ENCODE measurements at places on chromosomes 1 and 21.

DNA sequence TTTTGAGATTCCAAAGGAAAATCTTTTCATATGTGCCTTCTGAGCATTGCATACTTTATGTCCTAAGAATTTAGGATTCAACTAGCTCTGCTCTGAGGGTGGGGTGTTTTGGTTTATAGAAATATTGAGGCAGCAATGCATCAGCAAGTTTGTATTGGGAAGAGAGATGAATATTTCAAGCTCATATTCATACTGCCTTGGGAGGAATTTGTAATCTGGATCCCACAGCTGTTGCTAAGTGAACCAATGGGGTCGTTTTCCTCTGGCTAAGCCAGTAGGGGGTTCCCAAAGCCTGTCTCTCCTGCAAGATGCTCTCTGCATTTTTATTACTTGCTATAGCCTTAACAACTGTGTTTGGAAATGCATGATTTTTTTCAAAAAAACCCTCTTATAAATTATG is 130.6 kb downstream of the SNX7 start:
- no peak for DNase-seq

DNA sequence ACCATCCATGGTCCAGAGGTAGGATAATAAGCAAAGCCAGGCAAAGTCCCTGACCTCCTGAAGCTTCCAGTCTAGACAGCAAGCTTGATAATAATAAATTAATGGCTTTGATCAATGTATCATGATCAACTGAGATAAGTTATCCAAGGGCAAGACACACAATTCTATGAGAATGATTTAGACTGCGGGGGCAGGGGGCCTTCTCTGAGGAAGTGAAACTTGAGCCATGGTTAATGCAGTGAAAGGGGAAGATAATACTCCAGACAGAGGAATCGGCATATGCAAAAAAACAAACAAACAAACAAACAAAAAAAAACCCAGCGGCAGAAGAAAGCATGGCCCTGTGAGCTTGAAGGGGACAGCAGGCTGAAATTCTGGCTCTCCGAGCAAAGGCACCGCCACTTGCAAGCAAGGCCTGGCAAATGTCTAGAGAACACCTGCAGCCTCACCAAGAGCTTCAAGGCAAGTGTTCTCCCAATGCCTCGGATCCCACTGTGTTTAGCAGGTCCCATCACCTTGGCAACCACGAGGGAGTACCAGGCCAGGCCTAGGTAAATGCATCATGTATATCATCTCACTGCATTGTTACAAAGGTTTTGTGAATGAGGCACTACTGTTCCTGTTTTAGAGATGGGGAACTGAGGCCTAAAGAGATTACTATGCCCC is 24.9 kb downstream of the CSMD2 start:
- DNase-seq: no peak

GRCh38 chr1:194512345-194512744 is 1325.9 kb upstream of the B3GALT2 start:
- no peak for DNase-seq

- DNase-seq: no peak
These were observed 3.9 kb downstream of the RPS6KC1 start for GRCh38 chr1:213054733-213055591.

DNA sequence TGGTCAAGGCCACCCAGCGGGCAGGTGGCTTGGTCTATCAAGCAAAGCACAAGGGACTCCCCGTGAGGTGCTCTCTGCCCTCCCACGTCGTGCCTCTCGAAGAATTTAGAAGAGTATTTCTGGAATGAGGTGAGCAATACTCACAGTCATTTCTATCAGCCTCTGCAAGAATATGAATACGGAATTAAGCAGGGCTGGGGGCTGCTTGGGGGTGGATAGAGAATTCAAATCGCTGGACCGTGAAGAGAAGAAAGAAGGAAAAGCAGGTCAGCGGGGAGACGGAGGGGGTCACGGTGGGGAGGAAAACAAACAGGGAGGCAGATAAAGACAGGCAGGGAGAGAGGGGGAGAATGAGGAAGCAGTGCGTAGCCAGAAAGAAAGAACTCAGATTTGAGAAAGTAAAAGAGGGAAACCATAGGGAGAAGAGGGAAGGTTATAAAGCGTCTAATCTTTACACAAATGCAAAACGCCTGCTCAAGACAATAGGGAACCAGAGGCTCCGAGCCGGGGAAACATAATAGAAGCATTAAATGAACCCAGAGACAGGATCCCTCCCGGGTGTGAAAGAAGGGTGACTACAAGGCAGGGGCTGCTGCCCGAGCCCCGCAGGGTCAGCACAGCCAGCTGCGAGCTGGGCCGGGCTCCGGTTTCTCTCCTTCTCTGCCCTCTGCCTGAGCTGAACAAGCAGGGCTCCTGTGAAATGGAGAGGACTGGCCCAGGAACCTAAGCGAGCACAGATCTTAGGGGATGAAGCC is 2.1 kb upstream of the EDN2 start:
- DNase-seq: no peak

DNA sequence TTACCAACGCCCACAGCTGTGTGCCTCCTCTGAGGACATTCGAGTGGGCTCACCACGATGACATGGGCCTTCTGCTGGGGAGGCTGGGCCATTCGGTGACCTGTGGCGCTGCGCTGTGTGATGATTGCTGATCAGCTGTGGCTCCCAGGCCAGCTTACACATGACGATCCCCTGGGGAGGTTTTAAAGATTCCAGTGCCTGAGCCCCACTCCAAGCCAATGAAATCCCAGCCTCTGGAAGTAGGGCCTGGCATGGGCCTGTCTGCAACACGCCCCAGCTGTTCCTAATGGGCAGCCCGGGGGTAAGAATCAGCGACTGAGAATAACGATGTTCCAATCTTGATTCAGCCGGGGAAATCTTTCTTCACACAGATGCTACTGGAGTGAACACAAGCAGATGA is 153.7 kb downstream of the KCNJ6 start:
- DNase-seq: no peak

DNA sequence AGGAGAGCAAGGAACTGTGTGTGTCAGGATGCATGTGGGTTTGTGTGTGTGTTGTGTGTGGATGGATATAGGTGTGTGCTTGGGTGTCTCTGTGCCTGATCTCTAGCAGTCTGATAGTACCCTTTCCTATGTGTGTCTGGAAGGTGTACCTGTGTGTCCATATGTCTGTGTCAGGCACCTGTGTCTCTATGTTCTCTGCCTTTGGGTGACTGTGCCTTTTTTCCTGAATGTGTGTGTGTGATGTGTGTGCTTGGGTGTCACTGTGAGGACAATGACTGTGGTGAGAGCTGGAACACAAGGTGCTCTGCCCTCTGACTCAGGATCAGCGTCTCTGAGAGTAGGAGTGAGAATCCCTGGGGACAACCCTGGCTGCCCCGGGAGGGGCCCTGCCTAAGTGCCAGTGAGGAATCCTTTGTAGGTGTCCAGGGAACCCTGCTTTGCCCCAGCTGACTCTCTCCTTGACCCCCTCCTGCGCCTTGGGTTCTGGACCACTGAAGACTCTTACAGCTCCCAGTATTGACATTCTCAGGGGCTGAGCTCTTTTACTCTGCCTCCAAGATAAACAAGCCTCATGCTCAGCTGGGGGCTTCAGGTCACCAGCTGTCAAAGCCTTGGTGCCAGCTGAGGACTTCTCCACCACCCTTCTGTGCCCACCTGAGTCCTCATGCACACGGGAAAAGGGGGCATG is 735 bp upstream of the EFNA3 start:
- no peak for DNase-seq

DNA sequence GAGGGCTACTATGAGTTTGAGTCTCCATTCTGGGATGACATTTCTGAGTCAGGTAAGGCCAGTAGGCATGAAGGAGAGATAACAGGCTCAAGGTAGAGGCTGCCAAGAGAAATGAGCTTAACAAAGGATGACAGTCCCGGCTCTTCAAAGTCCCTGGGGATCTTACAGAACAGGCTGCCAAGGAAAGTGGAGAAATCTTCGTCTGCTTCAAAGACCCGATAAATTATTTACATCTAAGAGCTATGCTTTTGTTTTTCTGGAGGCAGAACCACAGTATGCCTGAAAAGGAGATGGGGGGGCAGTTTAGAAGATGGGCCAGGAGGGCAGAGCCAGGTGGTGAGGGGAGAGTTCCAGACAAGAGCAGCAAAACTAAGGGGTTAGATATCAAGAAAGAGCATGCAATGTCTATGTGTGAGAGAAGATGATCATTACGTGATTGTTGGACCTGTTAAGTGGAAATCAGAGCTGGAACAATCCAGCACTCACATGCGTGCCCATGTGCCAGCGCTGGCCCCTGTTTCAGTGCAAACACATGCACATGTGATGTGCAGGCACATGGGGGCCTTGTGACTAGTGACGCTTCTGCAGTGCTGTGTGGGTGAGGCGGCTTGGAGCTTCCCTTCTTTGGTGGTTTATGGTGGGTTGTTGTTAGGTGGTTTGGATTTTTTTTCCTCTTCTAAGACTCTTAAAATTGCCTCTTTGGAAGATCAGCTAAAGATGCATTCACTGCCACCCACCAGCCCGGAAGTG is 25.7 kb downstream of the CAMK1G start:
- no peak for DNase-seq

GRCh38 chr21:46150491-46151121 is 4.8 kb downstream of the FTCD start:
- no peak for DNase-seq

- no peak for DNase-seq
These were observed 1.9 kb downstream of the TMEM53 start for GRCh38 chr1:44672254-44672955.

DNA sequence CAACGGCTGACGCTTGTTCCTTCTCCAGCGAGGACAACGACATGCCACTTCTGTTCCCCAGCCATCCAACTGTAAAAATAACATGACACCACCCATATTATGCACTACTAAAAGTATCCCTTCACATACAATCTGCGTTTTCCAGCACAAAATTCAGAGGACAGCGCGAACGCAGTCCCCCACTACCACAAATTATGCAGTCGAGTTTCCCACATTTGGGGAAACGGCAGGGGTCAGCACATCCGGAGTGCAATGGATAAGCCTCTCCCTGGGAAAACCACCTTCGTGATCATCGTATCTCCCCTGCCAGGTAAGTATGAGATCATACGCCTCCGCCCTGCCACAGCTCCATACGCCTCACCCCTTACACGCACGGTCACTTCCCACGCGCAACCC is 120.9 kb downstream of the PPIAL4G start:
- no peak for DNase-seq

- DNase-seq: no peak
These were observed 657 bp upstream of the LIN9 start for GRCh38 chr1:226309398-226310244.

DNA sequence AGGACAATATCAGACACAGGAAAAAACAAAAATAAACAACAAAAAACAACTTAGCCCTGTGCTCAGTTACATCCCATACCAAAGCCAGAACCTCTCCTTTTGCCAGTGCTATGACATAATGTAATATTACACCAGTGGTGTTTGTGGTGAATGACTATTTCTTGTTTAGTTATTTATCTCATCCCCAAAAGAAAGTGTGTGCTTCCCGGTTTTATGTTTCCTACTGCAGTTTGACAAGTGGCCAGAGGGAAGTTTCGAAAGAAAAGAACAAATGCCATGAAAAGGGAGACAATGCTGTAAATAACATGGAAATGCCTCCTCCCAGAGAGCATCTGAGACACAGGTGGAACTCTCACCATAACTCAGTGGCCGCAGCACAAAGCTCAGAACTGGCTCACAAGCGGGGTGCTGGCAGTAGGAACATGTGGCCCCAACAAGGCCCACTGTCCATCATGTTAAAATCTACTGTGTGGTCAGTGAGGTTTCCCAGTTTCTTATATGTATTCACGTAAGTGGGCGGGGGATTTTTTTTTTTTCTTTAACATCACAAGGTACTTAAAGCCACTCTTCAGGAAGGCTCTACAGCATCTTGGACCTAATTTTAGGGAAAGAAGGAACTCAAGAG is 158.2 kb downstream of the BARHL2 start:
- no peak for DNase-seq

- no peak for DNase-seq
These were observed 434.6 kb upstream of the CHRM3 start for GRCh38 chr1:238951809-238952208.

DNA sequence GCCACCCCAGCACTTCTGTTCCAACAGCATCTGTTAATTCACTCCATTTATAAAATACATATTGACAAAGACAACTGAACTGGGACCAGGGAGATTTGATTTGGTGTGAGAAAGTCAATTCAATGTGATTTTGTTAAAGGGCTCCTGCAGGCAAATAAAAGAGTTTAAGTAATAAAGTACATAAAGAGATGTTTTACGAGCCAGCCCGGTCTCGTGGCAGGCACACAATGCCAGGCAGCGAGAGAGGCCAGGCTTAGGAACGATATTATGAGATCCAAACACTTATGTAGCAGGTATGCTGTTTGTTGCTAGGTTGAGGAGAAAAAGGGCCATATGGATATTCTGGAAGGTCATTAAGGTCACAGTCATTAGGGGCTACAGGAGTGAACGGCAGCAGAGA is 227.1 kb downstream of the KCTD3 start:
- DNase-seq: no peak

DNA sequence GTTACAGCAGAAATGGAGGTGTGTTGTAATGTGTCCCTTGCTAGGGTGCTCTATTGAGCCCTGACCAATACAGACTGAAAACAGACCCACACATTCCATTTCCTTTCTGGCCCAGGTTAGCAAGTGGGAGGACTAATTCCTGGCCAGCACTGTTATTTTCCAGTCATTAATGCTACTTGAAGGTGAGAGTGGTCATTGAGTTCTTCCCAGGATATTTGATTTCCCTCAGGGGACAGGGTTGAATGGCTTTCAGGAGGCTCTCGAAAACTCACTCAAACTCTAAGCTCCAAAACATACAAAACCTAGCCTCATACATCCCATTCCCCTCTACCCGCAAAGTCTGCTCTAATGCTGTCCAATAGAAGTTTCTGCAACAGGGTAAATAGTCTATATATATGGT is 6.2 kb downstream of the LRRC52 start:
- DNase-seq: no peak

DNA sequence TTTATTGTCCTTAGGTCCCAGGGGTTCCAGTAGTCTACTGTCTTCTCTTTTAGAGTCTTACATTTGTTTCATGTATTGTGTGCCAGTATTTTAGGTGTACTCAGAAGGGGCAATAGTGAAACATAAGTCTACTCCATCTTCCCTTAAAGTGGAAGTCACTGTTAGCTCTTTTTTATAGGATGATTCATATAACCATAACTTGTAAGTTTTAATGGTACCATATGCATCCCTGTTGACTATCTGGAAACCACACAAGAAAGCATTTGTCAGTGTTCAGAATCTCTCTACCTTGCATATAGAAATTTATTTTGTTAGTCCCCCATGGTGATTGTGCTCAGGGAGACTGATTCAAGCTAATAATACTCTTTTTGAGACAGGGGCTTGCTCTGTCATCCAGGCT is 149.9 kb downstream of the HS2ST1 start:
- no peak for DNase-seq

GRCh38 chr1:154469844-154470560 is 32.0 kb upstream of the TDRD10 start:
- no peak for DNase-seq
